ENCODE measurements at places on chromosomes 6 and 20. TPM values are rescaled to one million over a fixed set of nuclear protein-coding genes. Genes with fewer than 3 reads are reported as not detected.

CCN6 gene
- not detected for total RNA-seq

MYL9 gene
- 0.31 TPM for total RNA-seq

SLA2 gene
- 131 TPM for total RNA-seq

PRSS16 gene
- total RNA-seq = 0.81 TPM

SYNCRIP gene
- 136 TPM for total RNA-seq

HLA-DRB1 gene
- 46.0 TPM for total RNA-seq

PHACTR1 gene
- total RNA-seq = 0.47 TPM

HTR1B gene
- not detected for total RNA-seq

FAM83D gene
- total RNA-seq = 24.9 TPM

Measured in activated CD8-positive, alpha-beta T cell treated with anti-CD3 and anti-CD28 coated beads, Interleukin-2, amount 10 ng/mL, durations not matched to agents 7 days and 5 days (primary cell).